ENCODE measurements at places on chromosomes 3 and 15.

DNA sequence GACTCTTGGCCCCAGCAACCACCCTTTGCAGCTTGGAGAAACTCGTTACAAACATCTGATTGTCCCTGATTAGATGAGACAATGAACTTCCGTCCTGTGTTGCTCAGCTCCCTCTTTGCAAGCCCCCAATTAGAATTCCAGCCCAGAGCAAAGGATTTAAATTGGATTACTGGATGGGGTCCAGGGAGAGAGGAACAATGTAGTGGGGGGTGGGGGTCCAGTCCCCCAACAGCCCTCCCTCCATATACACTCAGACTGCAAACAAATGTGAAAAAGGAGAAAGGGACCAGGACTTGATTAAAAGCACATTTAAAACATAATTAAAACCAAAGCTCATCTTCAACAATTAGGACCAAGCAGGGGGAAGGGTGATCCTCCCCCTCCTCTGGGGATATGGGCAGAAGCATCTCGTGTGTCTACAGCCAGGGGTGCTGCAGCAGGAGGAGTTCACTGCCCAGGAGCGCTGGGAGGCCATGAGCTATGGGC is 71.7 kb upstream of the TMEM115 start:
- peak; percentile 73 for DNase-seq

DNA sequence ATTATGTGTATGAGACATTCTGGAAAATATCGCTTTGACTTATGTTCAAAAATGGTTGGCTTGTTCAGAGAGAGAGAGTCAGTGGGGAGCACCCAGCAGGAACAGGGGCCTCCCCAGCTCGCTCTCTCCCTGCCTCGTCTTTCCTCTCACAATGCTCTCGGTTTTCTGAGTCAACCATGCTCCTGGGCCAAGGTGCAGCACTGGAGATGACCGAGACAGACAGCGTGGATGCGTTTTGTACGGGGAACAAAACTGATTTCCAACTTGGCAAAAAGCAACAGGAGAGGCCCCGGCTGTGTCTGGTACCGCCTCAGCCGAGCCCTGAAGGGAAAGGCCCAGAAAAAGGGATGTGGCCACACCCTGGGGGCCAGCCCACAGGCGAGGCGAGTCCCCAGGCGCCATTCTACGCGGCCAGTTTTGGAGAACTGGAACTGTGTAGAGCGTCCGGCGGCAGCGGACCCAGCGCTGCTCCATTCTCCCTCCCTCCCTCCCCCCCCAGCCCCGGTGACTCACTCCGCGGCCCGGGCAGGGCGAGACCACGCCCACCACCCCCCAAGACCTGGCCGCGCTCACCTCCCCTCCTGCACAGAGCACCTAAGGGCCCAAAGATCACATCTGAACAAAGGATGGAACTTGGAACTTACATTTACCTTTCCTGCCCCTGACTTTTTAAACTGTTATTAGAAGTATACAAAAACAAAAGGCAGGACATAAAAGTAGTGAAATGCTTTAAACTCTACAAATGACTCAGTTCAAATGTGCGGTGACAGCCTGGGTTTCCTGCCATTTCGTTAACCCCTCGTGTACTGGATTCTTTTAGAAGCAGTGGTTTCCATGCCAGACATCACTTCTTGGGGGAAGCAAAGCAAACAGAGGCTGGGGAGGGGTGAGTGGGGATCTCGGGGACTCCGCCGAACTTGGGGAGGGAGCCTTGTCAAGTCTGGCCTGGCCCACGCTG is 12.7 kb downstream of the ATP10A start:
- no peak for DNase-seq

DNA sequence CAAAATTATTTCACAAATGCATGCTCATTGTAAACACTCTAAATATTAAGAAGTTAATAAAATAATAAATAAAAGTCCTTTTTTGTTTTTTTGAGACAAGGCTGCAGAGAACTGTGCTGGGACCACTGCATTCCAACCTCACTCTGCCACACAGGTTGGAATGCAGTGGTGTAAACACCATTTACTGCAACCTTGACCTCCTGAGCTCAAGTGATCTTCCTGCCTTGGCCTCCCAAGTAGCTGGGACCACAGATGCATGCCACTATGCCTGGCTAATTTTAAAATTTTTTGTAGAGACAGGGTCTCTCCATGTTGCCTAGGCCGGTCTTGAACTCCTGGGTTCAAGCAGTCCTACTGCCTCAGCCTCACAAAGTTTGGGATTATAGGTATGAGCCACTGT is 578.4 kb downstream of the ZIC1 start:
- DNase-seq, result no peak

- DNase-seq, result peak; percentile 29
These were observed 13.2 kb downstream of the TM4SF4 start for GRCh38 chr3:149487598-149488197.

DNA sequence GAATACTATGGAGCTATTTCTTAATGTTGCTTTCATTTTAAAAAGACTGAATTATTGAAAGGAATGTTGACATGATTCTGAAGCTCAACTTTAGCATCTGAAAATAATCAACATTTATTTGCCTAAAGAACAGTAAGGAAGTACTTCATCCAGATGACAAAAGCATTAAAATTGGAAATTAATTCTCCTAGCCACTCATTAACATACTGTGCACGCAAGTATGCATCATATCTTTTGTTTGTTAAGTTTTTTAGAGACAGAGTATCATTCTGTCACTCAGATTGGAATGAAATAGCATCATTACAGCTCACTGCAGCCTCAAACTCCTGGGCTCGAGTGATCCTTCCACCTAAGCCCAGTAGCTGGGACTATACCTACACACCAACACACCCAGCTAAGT is 632.1 kb upstream of the ALCAM start:
- DNase-seq, result no peak

- no peak for DNase-seq
These were observed 165.7 kb downstream of the GAP43 start for GRCh38 chr3:115788921-115789470.
